Lower leg skin (tissue), 4 donors: ENCODE measurements at places on chromosomes 7 and 10.

DNA sequence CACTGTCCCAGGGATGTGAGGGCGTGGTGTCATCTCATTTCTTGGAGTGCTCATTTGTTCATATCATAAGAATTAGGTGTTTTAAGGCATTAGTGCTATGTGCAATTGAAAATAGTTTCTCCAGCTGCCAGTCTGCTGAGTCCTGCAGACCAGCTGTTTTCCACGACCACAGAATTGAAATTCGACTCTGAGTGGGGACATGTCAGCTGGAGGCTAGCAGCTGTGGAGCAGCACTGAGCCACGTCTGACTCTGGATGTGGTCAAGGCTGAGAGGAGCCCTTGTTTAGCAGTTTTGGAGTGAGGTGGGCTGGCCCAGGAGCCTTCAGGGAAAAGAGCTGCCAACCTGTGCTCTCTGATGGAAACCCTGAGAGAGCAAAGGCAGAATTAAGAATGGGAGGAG lies 156.3 kb upstream of the GRB10 start:
- no peak for DNase-seq

DNA sequence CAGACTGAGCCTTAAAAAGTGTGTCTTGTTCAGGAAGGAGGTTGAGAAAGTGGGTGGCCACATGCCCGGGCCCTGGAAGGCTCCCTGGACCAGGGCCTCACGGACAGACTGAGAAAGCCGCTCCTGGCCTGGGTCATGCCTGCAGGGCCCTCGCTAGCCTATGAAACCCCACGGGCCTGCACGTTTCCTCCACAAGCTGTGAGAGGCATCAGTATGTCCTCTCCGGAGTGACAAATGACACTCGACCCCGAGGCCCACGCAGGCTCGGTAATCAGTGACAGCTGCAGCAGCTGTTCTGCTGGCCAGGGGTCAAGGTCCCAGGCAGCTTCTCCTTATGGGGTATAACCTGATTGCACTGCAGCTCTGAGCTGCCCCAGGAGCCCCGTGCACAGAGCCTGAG lies 47.6 kb downstream of the ASB13 start:
- DNase-seq: peak; percentile 51

DNA sequence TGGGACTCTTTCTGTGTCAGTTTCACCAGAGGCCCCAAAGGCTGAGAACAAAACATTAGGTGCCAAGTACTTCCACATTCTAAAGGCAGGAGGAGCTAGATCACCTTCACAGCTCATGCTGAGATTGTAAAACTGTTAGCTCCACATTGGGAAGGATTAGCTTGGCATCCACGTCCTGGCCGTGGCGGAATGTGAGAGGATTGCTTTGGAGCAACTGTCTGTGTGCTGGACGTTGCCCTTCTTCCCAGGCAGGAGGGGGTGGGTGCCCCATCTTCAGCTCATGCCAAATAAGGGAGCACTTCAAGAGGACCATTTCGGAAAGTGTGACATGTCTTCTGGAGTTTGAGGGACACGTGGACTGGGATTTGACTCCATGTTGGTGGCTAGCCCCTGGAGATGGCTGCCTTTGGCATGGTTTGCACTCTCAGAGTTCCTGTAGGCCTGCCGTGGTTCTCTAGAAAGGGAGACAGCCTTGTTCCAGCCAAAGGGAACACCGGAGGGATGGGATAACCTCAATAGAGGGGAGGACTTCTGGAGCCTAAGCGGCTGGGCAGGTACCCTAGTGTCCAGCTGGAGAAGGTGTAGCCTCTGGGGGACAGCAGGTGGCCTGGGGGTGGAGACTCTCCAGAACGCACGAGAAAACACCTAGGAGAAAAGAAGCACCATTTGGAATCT lies 19.9 kb upstream of the FMC1 start:
- no peak for DNase-seq

GRCh38 chr10:30320248-30320647 lies 28.8 kb downstream of the MTPAP start:
- no peak for DNase-seq

DNA sequence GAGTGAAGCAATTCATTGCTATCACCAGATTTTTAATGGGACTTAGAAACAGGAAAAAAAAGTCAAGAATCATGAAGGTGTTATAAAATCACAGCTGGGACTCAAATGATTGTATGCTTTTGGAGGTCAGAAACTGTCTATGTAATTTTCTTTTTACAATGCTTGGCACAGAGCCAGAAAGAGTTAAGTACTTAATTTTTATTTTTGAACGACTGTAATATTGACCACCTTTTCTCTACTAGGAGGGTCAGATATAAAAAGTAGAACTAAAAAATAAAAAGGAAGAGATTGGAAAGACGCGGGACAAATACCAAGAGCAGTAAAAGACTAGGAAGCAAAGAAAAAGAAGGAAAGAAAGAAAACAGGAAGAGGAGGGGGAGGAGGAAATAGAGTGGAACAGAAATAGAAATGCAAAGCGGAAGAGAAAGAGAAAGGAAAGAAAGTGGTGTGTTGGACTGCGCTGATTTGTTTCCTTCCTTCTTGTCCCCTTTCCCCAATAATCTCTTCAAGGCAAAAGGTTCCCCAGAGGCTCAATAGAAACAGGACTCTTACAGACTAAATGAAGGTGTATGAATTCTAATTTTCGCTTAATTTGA lies 23.2 kb upstream of the C1GALT1 start:
- no peak for DNase-seq

GRCh38 chr7:139682136-139683013 lies 95.4 kb downstream of the HIPK2 start:
- DNase-seq: no peak

DNA sequence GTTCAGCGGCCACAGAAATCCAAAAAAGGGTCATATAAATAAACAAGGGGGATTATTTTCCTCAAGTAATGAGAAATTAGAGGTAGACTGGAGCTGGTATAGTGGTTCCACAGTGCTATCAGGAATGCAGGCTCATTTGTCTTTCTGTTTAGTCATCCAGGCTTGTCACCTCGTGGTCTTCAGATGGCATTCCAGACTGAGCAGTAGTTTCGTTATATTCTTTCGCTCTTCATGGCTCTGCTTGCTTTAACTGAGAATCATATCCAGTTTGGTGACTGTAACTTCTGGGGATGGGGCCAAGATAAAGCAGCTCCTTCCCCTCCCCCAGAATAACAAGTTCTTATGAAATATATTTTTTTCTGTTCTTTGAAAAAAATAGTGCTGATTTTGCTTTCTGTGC lies 9.5 kb downstream of the ANKIB1 start:
- no peak for DNase-seq

GRCh38 chr7:66500087-66500486 lies 128.6 kb upstream of the KCTD7 start:
- DNase-seq: no peak

DNA sequence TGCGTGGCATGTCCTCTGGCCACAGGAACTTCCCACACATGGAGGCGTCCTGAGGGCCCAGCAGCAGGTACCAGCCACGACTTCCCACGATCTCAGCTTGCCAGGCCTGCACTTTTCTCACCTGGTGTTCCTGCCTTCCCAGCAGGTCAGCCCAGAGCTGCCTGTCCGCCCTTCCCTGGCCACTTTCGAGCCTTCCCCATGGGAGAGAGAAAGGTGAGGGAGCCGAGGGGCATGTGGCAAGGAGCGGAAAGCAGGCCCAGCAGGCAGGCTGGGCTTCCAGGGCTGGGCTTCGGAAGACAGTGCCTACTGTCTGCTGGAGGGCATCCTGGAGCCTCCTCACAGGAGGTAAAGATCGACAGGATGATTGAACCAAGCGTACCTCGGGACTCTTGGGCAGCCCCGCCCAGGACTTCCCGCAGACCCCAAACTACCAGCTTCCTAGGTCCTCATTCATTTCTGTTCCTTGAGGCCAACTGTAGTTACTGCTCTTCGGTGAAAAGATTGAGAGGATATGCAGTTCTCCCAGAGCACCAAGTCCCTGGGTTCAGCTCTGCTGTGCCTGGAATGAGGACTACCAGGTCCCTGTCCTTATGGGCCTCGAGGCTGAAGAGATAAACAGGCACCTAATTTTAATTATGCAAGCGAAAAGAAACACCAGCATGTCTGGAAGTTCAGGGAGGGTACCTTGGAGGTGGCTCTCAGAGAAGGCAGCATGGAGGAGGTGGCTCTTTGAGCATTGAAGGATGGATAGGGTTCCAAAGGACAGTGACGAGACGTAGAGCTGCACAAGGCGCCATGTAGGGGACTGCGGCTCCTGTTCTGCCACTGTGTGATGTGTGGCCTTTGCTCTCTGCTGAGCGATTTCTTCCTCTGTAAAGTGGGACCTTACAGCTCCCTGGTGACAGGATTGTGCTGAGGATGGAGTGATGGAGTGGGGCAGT lies 87.8 kb downstream of the ZMIZ1 start:
- DNase-seq: no peak

DNA sequence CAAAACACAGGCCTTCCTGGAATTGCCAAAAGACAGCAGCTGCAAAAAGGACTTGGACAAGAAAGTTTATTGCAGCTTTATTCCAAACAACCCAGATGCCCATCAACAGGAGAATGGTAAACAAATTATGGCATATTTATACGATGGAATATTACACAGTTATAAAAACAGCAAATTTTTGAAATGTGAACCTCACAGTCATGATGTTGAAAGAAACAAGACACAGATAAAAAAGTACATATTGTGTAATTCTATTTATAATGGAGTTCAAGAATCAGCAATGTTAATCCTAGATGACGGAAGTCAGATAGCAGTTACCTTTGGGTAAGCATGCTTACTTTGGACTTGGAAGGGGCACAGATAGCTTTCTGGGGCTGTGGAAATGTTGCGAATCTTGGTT lies 44.4 kb downstream of the SYPL1 start:
- DNase-seq: no peak

- DNase-seq: no peak
These were observed 52.4 kb downstream of the CASD1 start for GRCh38 chr7:94561841-94562514.

- DNase-seq: no peak
These were observed 114.2 kb downstream of the AVL9 start for GRCh38 chr7:32609463-32609862.

- DNase-seq: no peak
These were observed 675.6 kb upstream of the POT1 start for GRCh38 chr7:125605241-125605640.
